ENCODE measurements at places on chromosomes 4 and X.

- DNase-seq: no peak
Observed at GRCh38 chrX:45766981-45767501, 566.4 kb upstream of the DIPK2B start.

GRCh38 chr4:55546756-55547465 lies at the start of gene CLOCK:
Gene CLOCK (minus strand): TSS chr4:55546909. CDS start chr4:55482785, 64,124 bp downstream.
- peak; percentile 86 for DNase-seq

DNA sequence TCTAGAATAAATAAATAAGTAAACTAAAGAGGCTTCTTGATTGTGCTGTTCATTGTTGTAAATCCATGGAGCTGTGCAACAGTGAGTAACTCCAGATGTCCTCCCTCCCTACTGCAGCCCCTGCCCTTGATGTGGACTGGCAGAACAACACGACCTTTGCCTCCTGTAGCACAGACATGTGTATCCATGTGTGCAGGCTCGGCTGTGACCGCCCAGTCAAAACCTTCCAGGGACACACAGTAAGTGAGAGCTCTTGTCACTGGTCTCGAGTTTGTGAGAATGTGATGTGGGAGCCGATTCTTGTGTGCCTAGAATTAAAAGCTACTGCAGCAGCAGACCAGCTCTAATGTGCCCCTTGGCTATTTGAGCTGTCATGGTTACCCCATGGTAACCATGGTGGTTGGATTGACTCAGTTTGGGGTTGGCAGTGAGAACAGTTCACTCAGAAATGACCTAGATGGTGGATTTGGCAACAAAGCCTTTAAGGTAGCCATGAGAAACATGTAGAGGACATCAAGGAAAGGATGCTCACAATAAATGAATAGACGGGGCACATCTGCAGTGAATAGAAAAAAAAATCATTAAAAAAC lies 60.7 kb downstream of the GPR143 start:
- no peak for DNase-seq

- no peak for DNase-seq
Observed at GRCh38 chr4:141759796-141760425, 123.5 kb downstream of the IL15 start.

DNA sequence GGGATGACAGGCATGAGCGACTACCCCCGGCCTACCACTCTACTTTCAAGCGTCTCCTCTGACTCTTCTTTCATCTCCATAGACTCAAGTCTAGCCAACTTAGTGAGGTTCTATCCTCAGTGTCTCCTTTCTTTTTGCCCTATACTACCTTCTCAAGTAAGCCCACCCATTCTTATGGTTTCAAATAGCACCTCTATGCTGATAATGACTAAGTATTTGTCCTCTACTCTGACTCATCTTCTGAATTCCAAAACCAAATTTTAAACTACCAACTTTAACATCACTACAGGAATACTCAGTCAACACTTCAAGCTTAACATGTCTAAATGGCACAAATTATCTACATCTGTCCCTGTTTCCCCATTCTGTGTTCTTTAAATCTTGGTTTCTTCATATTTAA lies 47.8 kb downstream of the ELF2 start:
- DNase-seq: no peak

GRCh38 chr4:98932539-98932938 lies 3.6 kb upstream of the EIF4E start:
- no peak for DNase-seq

DNA sequence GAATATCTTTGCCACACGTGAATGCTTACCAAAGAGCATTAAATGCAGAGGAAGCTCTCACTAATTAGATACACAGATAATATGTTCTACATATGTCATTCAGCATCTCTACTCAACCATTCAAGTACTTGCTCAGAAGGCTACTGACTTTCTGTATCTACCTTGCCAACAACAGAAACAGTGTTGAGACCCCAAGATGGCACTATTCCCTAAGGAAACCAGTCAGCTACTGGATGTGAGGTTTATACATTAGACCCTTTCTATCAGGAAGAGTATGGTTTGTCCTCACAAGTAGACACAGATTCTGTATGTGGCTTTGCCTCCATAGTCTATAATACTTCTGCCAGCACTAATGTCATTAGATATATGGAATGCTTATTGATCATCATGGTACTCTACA lies 443.9 kb upstream of the INTU start:
- DNase-seq: no peak

GRCh38 chrX:65687367-65687766 lies 19.9 kb downstream of the MSN start:
- DNase-seq: no peak

DNA sequence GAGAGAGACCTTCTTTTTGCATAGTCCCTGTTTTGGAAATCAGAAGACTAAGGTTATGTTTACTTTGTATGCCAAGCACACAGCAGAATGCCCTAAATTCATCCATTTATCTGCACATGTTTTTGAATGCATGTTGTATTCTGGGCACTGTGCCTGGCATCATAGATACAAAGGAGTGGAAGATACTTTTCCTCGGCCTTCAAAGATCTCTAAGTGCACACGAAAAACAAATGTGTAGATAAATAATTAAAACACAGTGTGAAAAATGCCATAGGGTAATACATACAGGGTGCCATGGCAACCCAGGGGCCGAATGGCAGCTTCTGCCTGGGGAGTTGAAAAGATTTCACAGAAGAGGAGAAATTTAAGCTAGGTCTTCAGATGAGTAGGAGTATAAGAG lies 390.6 kb upstream of the ATOH1 start:
- no peak for DNase-seq

DNA sequence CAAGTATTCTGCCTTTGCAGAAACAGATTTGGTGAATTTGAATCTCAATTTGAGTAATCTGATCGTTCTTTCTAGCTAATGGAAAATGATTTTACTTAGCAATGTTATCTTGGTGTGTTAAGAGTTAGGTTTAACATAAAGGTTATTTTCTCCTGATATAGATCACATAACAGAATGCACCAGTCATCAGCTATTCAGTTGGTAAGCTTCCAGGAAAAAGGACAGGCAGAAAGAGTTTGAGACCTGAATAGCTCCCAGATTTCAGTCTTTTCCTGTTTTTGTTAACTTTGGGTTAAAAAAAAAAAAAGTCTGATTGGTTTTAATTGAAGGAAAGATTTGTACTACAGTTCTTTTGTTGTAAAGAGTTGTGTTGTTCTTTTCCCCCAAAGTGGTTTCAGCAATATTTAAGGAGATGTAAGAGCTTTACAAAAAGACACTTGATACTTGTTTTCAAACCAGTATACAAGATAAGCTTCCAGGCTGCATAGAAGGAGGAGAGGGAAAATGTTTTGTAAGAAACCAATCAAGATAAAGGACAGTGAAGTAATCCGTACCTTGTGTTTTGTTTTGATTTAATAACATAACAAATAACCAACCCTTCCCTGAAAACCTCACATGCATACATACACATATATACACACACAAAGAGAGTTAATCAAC lies 15.3 kb downstream of the PLP1 start:
- DNase-seq: no peak

DNA sequence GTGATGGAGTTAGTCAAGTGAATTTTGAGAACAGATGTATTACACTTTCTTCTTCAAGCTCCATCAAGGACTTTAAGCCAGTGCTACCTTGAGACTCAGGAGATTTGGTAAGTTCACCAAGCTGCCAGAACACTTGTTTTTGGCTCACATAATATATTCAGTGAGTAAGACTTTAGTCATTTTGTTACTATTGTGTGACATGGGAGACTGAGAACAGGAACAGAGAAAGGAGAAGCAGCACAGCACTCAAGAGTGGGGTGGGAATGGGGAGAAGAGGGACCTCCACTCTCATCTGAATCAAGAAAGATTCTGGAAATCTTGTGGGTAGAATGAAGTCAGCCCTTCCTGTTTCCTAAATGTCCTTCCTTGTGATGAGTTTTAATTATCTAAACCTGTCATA lies 87.3 kb upstream of the TET2 start:
- no peak for DNase-seq

DNA sequence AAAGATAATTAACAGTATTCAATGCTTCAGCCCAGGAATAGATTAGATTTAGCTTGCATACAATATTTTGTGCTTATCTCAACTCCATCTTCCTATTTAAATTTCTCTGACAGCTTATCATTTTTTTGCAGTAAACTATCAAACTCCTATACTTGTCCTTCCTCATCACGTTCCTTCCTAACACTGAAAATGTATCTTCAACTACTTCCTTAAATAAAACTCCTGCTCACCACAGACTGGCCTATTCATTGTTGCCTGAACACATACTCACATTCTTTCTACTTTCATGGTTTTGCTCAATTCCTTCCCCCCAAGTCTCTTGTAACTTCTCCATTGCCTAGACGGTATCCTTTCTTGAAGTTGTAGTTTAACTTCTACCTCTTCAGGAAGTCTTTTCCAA lies 28.5 kb upstream of the PTPN13 start:
- no peak for DNase-seq

DNA sequence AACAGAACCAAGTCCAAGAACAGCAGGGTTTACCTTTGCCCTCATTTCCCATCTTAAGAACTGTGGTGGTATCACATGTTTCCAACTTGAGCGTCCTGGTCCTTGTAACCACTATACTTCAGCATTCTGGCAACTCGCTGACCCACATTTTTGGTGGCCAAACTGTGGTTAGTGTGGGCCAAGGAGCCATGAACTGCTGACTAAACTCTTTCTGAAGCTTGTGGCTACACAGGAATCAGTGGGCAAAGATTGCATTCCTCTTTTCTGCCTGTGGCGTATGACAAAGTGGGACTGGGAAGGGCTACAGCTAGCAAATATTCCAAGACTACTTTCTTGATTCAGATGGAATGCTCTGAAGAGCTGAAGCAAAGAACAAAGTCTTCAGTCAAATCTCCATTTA lies 106.3 kb upstream of the MID1 start:
- DNase-seq: no peak

- no peak for DNase-seq
Observed at GRCh38 chr4:84967243-84967690, 777 bp upstream of the WDFY3 start.

- no peak for DNase-seq
Observed at GRCh38 chr4:124803026-124803425, 90.5 kb upstream of the ANKRD50 start.

DNA sequence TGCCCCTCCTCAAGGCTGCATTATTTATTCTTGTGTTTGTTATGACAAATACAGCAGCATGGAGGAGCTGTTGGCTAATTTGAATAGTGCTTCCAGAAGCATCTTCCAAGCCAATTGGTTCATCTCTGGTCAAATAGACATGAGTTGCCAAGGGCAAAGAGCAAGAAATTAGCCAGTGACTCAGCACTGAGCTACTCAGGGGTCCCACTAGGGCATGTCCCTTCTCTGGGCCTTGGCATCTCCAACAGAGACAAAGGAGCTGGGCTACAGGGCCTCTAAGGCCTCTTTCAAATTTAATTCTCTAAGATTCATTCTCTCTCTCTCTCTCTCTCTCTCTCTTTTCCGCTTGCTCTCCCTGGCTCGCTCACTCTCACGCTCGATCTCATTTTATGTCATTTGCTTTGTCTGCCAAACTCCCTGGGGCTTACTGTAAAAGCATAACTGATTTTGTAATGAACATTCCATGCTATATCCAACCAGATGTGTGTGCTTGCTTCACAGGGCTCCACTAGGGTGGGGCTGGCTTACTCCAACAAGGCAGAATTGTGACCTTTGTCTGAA lies 86.7 kb upstream of the MAGEA4 start:
- no peak for DNase-seq

GRCh38 chrX:69117876-69118526 lies 47.3 kb downstream of the PJA1 start:
- no peak for DNase-seq

DNA sequence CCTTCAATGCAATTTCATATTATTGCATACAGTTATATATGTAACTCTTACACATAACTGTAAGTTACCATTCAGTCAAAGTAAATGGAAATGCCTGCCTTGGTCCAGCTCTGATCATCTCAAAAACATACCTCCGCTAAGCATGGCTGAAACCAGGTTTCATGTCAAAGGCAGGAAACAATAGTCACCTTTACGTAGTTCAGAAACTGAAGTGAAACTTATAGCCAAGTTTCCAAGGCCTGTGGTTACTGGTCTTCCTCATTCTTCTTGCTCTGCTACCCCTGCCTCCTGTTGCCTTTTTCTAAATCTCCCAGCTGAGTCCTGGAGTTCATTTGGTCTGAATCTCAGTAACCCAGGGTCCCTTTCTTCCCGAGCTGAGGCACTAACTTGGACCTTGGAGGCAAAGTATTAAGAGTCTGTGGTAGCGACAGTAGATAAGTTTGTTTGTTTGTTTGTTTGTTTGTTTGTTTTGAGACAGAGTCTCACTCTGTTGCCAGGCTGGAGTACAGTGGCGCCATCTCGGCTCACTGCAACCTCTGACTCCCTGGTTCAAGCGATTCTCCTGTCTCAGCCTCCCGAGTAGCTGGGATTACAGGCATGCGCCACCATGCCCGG lies 30.8 kb downstream of the DAPP1 start:
- no peak for DNase-seq

DNA sequence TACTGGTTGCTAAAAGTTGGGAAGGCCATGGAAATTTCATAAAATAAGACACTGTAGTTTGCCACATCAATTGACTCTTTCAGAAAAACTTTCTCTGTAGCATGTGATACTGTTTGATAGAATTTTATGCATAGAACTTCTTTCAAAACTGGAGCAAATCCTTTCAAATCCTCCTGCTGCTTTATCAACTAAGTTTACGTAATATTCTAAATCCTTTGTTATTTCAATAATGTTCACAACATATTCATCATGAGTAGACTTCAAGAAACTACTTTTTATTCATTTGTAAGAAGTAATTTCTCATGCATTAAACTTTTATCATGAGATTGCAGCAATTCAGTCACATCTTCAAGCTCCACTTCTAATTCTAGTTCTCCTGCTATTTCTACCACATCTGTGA lies 199.3 kb downstream of the PCDH18 start:
- DNase-seq: no peak

DNA sequence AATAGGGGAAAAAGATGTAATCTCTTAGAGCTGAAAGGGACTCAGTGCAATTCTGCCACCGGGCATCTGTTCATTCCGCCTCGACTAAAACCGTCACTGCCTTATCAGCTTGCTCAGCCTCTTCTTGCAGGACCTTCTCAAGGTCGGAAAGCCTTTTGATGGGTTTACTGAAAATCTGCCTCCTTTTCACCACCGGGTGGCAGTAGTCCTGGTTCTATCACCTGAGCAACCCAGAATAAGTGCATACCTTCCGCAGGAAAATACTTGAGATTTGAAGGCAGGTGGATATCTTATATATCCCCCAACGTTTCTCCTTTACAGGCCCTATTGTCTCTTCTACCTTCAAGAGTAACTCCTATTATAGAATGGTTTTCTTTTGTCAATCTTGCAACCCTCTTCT lies 103.4 kb upstream of the PAK3 start:
- DNase-seq: peak; percentile 2
